ENCODE measurements at places on chromosomes 3 and 15.

DNA sequence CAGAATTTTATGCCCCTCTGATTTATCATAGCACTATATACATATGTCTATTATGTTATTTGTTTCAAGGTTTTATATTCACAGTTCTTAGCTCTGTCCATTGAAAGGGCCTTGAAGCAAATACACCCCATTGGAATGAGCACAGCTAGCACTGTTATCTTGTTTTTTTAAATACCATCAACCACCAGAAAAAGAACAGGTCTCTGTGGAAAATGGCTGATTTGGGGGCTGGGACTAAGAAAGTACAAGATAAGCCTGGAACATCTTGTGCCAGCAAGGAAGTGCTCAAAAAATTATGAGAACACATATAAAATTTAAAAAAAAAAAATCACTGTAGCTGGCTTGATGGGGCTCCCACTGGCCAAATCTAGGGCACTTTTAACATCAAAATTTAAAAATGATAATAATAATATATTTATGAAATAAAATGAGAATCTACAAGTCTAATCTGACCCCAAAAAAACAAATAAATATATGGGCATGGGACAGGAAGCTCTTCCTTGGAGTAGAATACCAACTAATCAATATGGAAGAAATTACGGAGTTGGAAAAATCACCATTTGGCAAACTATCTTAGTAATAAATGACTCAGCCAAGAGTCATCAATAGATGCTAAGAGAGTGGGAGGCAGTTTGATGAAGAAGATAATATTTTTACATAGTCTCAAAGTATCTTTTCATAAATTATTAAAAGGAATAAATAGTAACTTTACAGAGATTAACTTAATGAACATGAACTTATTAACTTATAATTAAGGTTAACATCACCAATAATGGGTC lies 20.5 kb downstream of the IFT80 start:
- no peak for DNase-seq

DNA sequence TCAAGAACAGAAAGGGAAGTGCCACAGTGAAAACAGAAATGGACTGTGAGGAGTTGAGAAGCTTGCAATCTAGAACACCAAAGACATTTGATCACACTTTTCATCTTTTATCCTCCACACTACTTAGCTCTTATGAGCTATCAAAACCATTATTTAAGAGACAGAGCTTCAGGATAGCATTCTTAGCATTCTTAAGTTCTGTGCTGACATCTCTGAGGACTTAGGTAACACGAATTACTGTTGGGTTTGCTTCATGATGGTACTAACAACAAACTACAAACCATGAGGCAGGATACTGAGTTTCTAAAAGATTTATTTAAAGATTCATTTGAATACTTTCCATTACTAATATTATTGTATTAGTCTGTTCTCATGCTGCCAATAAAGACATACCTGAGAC lies 1038.6 kb downstream of the TUSC7 start:
- no peak for DNase-seq

DNA sequence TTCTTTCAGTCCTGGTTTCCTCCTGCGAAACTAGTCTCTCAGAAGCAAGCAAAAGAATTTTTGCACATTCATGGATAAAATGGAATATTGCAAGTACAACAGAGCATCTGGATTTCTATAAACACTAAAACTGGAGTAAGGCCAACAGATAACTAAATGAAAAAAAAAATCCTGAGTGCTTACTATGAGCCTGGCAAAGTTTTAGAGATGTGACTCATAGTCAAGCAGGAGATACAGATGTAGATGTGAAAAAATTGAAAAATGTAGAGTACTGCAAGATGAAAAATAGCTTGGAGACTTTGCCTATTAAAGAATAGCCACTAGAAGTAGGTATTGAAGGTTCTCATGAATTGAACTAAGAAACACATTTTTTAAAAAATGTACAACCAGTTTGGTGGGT lies 397.4 kb downstream of the OTOL1 start:
- no peak for DNase-seq

DNA sequence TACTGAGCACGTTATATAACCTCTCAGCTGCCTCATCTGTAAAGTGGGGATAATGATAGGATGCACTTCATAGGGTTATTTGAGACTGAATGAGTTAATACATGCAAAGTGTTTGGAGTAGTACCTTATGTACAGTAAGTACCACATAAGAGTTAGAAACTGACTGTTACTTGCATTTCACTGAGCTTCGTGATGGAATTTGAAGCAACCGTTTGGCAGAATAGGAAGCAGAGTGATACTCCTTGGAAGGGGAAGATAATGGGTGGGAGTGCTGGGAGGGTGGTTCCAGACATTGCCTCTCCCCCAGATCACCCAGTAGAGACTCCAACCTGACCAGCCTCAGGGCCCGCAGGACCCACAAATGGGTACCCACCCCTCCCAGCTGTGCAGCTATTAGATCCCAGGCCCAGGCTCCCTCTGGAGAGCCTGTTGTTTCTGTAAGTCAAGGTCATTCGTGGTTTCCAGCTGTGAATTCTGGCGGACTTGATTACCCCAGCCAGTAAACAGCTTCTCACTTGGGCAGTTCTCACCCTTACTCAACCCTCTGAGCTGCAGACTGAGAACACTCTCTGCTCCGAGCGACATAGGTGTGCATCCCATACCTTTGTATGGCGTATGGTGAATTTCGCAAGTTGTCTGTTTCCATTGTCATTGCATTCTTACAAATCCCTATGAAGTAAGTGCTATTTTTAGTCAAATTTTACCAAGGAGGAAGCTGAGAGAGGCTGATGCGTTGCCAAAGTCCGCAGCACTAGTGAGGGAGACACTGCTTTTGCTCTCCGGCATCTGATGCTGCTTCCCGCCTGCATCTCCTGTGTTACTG lies 11.1 kb downstream of the ALPK3 start:
- no peak for DNase-seq

- DNase-seq, result no peak
Observed at GRCh38 chr15:31476866-31477265, 150.2 kb downstream of the KLF13 start.

DNA sequence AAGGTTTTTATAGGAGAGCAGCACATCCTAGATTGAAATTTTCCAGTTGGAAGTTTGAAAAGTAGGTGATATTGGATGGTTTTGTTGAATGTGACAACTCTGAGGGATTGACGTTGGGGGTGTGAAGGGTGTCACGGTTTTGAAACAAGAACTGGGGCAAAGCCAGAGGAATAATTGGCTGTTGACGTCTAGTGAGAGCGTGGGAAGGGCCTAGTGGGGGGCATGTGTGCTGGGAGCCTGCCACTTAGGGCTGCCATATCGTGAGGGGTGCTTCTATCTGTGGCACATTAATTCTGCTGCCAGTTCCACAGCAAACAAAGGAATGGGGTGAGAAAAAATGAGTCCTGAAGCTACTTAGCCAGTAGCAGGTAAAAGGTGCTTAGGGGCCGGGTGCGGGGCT lies 129.4 kb downstream of the LRIG1 start:
- DNase-seq, result no peak

DNA sequence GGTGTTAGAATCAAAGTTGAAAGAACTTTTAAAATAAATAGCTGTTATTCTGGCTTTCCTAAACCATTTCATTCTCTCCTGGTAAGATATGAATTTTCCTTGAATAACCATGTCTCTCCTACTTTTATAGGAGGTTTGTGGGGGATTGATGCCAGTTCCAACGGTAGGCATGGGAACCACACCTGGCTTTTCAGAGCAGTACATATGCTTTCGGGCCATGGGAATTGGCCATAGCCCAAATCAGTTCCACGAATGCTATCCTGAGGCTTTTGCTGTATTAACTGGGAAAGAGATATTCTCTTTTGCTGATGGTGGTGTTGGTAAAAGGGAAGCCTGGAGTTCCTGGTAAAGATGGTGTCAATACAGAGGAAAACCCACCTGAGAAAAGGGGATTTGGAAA lies 396.2 kb upstream of the ZNF385D start:
- no peak for DNase-seq

DNA sequence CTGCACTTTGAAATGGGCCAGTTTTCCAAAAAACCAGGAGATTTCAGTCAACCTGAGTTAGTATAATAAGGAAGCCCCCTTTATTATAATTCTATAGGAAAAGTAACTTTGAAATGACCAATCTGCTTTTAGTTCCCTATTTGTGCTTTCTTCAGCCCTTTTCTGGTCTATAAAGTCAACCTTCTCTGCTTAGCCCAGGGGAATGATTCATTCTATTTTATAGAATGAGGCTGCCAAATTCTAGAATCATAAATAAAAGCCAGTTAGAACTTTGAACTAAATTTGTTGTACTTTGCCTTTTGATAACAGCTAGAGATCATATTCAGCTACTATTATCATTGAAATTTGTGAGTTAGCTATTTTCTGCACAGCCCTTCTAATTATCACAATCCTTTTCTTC lies 24.7 kb downstream of the CIP2A start:
- DNase-seq, result no peak

GRCh38 chr3:69649120-69650065 lies 89.9 kb upstream of the MITF start:
- no peak for DNase-seq

- no peak for DNase-seq
Observed at GRCh38 chr15:27746401-27746955, 352.6 kb downstream of the OCA2 start.

DNA sequence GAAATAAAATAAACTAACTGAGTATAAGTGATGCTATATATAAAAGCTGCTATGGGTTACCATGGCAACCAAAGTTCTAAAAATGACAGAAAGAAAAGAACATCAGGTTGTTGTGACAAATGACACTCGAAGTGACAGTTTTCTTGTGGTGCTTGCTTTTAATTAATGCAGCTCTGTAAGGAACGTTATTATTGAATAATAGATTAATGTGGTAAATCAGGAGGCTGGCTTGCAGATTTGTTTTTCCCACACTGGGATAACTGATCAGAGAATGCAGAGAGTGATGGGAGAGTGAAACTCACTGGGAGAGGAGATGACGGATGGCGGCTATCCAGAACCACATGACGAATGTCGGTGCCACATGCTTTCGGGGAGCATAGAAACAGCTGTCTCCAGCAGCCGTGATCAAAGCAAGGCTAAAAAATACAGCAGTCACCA lies 207.0 kb upstream of the ATP10A start:
- DNase-seq, result no peak

- no peak for DNase-seq
Observed at GRCh38 chr3:139326707-139327106, 17.1 kb upstream of the MRPS22 start.

DNA sequence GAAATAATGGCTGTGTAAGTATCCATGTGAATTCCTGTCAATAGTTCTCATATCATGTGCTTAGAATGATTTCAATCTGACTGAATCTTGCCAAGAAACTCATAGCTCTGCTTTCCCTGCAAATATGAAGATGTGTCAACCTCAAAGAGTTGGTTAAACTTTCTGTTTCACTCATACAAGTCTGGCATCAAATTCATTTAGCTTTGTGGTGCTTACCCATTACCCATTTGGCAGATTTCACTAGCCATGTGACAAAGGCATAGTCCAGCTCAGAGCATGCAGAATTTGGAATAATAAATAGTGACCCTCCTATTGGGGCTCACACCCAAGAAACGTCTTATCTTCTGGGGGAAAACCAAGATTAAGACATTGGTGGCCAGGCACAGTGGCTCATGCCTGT lies 256.6 kb upstream of the TPRG1 start:
- no peak for DNase-seq

- DNase-seq, result no peak
Observed at GRCh38 chr3:102144063-102144462, 290.8 kb upstream of the ZPLD1 start.

GRCh38 chr15:101039461-101039860 lies 120.3 kb downstream of the LRRK1 start:
- no peak for DNase-seq

DNA sequence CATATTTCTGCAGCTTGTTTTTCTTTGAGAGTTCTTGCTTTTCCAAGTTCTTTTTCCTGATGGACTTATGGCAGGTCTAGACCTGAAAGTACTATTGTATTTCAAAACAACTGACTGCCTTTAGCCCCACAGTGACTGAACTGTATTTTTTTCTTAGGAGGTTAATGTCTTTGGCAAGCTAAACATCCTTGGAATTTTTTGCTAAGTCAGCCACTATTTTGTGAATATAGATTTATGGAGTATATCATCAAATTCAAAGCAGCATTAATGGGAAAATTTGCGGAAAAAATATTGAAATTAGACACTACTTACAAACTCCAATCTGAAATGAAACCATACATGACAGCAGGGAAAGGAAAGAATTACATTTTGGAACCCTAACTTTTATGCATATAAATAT lies 8.6 kb downstream of the PIK3CA start:
- no peak for DNase-seq

- no peak for DNase-seq
Observed at GRCh38 chr3:46959161-46959511, 17.4 kb downstream of the CCDC12 start.

- DNase-seq, result no peak
Observed at GRCh38 chr3:112128843-112129727, 4.0 kb downstream of the GCSAM start.

GRCh38 chr15:39131609-39132008 lies 449.3 kb upstream of the THBS1 start:
- DNase-seq, result no peak

GRCh38 chr15:52511084-52511483 lies 17.6 kb downstream of the MYO5A start:
- DNase-seq, result no peak

GRCh38 chr3:135915206-135915605 lies 50.3 kb upstream of the PPP2R3A start:
- DNase-seq, result no peak

DNA sequence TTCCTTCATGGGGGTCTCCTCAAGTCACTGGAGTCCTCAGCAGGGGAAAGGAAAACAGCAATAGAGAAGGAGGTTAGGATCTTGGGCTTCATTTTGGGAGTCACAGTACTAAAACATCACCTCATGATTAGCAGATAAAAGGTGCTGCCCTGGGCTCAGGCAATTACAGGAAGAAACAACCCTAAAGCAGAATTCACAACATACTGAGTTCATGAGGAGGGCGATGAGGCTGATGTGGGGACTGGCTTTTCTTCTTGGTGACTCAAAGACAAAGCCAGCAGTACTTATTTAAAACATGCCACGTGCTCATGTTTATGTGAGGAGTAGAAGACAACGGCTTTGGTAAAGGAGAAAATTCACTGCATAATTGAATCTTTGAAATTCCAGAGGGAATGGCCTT lies 822.3 kb upstream of the CFAP20DC start:
- no peak for DNase-seq

GRCh38 chr3:126957776-126958637 lies 24.9 kb upstream of the PLXNA1 start:
- DNase-seq, result no peak

DNA sequence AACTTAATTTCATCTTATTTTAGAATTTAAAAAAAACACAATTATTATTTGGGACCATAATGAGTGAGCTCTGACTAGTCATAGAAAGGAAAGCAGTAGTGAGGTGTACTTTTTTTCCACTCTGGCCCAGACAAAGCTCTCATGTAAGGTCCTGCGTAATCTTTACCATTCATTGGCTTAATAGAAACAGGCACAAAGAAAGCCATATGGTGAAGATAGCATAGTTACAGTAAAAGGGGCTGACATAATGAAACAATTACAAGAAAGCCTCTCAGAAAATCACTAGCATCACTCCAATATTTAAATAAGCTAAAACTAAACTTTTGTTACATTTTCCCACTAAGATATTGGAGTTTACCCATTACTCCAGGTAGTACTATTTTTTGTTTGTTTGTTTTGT lies 384.6 kb upstream of the ALCAM start:
- no peak for DNase-seq

- no peak for DNase-seq
Observed at GRCh38 chr15:36996121-36996520, 104.2 kb downstream of the MEIS2 start.

GRCh38 chr3:87229113-87229512 lies 2.0 kb downstream of the CHMP2B start:
- no peak for DNase-seq
